Cerebellum (tissue), 4 donors: ENCODE measurements at places on chromosomes 7 and 10. TPM values are rescaled to one million over a fixed set of nuclear protein-coding genes. Genes with fewer than 3 reads are reported as not detected.

DNA sequence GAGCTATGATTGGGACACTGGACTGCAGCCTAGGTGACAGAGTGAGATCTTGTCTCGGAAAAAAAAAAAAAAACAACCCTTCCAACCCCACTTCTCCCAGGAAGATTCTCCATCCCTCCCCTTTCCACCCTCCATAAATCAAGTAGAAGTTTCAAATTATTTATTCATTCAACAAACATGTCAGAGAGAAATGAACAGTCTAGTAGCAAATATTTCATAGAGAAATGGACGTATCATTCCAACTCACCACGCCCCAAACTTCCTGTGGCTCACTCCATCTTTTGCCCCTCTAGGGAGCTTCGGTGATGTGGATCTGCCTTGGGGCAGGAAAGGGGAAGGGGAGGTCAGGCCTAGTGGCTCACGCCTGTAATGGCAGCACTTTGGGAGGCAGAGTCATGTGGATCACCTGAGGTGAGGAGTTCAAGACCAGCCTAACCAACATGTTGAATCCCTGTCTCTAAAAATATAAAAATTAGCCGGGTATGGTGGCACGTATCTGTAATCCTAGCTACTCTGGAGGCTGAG is 638 bp upstream of the TRAPPC14 start:
- DNase-seq = no peak

DNA sequence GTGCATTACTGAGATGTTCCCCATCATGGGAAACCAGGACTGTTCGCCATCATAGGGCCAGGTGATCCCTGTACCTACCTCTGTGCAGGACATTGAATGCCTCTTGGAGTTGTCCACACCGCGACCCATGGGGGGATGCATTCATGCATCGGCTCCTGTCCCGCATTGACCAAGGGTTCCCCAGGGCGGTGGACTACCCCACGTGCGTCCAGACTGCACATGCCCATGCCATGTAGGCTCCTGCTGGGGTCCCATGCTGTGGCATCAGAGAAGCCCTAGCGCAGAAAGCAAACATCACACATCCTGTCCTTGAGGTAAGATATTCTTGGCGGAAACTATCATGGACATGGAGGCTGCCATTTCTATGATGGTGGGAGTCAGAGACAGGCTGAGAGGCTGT is 121.6 kb upstream of the UNC5B start:
- no peak for DNase-seq

DNA sequence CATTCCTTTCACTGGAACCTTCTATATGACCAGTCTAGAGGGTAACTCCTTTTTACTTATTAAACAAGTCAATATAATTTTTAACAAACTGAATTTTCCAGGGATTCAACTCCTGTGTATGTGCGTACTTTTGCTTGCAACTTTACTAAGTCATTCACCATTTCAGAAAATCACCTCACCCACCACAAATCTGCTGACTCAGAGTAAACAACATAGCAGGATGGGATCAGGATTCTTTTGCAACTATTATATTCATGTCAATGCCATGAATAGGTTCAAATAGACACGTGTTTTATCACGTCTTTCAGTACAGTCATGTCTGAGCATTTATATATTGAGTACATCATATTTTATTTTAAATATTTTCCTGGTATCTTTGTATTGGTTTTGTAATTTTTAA is 14.5 kb downstream of the CTTNBP2 start:
- DNase-seq = no peak

DNA sequence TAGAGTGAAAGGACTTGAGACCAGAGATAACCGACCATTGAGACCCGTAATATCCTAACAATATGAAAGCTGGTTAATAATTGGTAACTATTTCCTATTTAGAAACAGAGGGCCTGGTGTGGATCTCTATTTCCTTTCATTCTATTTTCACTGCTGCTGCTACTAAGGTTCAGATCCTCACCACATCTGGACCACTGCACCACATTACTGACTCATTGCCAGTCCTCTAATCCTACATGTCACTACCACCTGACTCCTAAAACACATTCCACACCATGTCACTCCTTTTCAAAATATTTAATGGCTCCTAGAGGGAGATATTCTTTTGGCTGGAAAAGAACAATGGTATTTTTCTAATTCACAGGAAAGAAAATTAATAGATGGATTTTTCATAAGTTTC is 6.4 kb downstream of the USP54 start:
- DNase-seq = no peak

C10orf62 gene
- 0.73 TPM for total RNA-seq

MMP21 gene
- 0.09 TPM for total RNA-seq

CPA1 gene
- total RNA-seq = not detected

PNLIPRP1 gene
- total RNA-seq = not detected

CDC14C gene
- not detected for total RNA-seq

HYAL4 gene
- total RNA-seq = not detected

PANK1 gene
- total RNA-seq = 29.7 TPM
